Panc1 (cell line): ENCODE measurements at places on chromosomes 16 and 17. TPM values are rescaled to one million over a fixed set of nuclear protein-coding genes. Genes with fewer than 3 reads are reported as not detected.

FOXJ1 gene
- 0.28 TPM for total RNA-seq

FLYWCH2 gene
- total RNA-seq: 77.3 TPM

MAP2K6 gene
- total RNA-seq: 11.8 TPM

SPATA33 gene
- 18.3 TPM for total RNA-seq

GAS2L2 gene
- not detected for total RNA-seq

KRT32 gene
- 0.72 TPM for total RNA-seq

CCT6B gene
- 1.5 TPM for total RNA-seq

ATPAF2 gene
- 22.3 TPM for total RNA-seq

MYO15B gene
- 26.5 TPM for total RNA-seq

LRRC36 gene
- 0.54 TPM for total RNA-seq

ITGAD gene
- total RNA-seq: not detected

EVPLL gene
- not detected for total RNA-seq

CCL18 gene
- not detected for total RNA-seq

SOST gene
- not detected for total RNA-seq

TPSG1 gene
- total RNA-seq: 4.6 TPM

HBA1 gene
- 4.4 TPM for total RNA-seq
